ENCODE measurements at places on chromosomes 3 and 15.

DNA sequence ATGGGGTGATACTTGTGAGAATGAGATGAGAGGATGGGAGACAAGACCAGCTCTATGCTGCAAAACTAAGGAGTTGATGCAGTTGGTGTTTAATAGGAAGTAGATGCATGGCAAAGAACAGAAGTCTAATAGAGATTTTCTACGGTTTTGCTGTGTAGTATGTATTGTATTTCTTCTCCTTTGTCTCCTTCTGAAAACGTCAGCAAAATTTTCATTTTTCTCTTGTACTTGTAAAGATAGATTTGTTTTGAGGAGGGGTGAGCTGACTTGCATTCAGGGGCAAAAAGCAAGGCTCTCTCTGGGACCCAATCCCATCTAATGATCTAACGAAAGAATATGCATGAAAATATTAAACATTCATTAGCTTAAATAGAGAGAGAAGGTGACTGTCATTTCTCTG is 94.6 kb upstream of the NANOGP8 start:
- DNase-seq, result no peak

DNA sequence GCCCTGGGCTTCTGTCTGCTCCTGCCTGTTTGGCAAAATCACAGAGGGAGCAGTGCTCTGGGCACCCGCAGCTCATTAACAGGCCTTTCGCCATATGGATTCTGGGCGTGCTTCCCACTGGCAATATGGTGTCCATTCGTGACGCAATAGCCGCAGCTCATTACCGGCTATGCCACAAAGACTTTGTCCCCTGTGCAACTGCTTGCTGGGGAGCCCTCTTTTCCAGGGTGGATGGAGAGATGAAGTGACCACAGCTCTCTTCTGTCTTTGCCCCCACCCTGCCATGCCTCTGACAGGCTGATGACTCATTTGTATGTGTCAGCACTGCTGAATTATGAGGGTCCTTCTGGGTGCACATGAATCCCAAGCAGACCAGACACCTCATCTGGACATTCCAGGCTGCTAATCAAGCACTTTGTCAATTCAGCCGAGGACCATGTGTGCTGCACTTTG is 214.3 kb upstream of the FEZF2 start:
- no peak for DNase-seq

GRCh38 chr3:178536211-178537079 is at the start of gene KCNMB2:
KCNMB2 (plus strand) TSS chr3:178536436.
- peak; percentile 94 for DNase-seq

DNA sequence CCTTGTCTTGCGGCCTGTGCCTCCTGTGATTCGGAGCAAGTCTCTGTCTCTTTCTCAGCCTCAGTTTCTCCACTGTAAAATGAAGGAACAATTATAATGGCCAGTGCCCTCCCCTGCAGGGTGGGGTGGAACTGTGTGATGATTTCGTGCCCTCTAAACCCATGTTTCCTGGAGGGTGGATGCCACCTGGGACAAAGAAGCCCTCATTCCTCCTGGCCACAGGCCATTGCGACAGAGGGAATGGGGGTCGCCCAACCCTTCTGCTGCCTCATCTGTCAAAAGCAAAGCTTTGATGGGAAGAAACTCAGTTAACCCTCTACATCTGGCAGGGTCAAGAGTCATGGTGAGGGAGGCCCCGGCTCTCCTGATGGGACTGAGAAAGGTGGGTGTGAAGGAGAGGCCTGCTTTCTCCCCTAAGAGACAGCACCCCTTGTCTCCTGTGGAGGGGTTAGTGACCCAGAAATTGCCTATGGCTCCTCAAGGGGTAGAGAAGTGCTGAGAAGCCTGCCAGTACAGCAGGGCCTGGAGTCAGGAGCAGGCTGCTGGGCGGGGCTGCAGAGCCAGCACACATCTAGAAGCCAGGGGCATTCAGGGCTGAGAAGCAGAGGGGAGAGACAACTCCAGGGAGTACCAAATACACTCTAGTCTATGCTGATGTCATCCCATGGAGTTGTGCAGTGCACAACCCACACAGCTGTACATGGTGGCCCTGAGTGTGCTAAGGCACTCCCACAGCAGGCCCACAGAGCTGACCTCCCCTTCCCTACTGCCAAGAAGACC is 61.0 kb downstream of the PLXNA1 start:
- DNase-seq, result no peak

DNA sequence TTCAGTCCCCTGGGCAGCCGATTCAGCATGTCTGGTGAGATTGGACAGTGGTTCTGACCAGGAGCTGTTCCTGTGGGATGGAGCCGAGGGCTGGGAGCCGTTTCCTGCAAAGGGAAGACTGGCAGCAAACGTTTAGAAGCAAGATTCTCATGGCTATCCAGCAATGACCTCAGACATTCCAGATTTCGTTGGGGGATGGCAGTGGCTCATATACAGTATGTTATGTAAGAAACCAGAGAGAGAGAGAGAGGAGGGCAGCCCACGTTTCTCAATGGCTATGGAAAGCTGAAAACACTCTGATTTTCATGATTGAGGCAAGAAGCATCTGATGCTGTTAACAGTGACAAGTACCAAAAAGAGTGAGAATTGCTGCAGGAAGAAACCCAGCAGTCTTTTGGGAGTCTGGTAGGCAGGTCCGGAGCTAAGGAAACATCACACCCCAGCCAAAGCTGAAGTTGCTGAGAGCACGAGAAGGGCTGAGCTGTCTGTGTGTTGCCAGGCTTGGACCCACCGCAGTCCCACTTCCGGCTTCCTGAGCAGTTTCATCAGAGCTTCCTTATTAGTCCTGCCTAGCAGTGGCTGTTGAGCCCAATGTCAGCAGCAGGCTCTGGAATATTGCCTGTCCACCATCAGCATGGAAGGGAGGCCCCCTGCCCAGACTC is 25.6 kb upstream of the VPS8 start:
- peak; percentile 93 for DNase-seq

GRCh38 chr15:78629716-78630065 is 8.9 kb upstream of the CHRNA3 start:
- no peak for DNase-seq

DNA sequence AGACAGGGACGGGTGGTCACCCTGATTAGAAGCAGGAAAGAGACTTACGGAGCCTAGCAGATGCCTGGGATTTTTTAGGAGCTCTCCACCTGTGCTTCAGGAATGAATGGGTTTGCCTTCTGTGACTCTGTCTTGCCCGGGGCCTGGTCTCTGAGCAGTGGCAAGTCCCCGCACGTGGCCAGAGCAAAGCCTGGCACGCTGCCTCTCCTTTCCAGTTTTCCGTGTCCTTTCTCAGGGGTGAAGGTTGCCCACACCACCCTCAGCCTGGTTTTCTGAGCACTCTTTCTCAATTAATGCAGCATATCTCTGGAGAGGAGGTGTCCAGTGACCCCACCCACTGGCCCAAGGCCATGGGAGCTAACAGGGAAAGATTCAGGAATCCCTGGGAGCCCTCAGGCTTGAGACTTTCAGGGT is 14.5 kb upstream of the CHST14 start:
- DNase-seq, result no peak

- DNase-seq, result no peak
Observed at GRCh38 chr15:68792901-68793766, 27.6 kb downstream of the ANP32A start.

DNA sequence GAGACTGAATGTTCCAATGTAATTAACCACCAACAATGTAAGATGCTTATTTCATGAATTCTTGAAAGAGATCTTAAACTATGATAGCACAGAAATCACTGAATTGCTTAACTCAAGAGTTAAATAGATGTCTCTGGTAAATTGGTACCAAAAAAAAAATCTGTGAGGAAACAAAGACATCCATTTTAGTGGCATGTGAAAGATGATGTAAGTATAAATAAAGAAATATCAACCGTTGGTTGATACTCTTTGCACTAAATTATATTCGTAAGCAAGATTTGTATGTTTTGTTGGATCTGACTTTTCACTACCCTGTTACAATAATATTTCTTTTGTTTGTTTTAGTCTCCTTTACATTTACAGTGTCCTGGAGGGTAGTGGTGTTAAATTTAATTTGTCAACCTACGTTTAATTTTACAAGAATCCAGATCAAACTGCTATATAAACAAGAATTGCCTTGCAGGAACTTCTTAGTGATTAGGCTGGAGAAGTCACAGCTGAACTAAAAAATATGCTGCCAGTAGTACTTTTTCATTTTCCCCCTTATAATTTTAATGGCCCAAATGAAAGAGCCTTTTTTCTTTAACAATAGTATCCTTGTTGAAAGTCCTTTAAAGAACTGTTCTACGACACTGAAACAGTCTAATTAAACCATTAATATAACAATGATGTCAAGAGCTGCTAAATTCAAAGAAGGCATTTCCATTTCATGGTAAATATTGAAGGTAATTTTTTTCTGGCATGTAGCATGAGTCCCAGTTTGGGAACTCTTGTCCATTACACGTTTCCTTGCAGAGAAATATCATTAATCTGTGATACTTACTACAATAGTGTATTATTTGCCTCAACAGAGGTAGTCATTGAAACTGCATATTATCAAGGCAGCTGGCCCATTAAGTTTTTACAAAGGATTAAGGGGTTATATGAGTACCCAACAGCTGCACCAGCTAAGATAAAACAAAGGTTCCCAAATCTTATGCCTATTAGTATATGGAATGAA is 109.6 kb upstream of the PHLDB2 start:
- DNase-seq, result peak; percentile 70

DNA sequence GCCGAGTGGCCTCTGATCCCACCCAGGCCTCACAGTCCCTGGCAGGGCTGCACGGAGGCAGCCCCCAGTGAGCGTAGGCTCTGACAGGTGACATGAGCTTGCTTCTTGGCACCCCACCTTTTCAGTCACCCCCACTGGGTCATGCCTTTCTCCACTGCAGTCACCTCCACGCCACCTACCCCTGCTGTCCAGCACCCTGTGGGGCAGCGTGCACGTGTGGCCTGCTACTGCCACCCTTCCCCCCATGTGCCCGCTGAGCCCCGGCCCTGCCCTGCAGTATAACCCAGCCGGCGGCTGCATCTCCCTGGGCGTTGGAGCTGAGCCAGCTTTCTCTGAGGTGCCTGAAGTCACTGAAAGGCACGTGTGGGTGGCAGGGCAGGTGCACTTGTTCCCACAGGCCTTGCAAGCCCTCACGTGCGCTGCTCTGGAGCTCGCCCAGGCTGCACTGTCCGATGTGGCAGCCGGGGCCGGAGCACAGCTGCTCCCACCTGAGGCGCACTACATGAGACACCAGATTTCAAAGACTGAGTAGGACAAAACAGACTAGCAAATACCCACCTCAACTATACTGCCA is 65.6 kb downstream of the NIPA2 start:
- DNase-seq, result peak; percentile 9

DNA sequence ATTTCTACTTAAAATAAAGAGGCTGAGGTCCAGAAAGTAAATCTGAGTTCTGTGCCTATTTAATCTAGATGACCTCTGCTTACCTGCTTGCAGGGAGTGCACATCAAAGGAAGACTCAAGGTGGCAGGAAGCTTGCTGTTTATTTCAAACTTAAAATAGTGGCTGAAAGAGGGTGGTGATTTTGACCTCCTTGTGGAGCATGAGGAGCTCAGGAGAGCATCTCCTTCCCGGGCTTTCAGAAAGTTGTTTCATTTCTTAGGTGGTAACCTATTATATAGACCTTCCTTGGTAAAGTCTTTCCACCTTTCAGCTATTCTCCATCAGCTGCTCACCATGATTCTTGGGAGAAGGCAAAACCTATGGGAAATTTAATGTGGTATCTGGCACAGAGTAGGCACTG is 494 bp downstream of the GCSAM start:
- DNase-seq, result no peak

GRCh38 chr3:141020143-141020830 is 30.9 kb upstream of the SPSB4 start:
- no peak for DNase-seq

DNA sequence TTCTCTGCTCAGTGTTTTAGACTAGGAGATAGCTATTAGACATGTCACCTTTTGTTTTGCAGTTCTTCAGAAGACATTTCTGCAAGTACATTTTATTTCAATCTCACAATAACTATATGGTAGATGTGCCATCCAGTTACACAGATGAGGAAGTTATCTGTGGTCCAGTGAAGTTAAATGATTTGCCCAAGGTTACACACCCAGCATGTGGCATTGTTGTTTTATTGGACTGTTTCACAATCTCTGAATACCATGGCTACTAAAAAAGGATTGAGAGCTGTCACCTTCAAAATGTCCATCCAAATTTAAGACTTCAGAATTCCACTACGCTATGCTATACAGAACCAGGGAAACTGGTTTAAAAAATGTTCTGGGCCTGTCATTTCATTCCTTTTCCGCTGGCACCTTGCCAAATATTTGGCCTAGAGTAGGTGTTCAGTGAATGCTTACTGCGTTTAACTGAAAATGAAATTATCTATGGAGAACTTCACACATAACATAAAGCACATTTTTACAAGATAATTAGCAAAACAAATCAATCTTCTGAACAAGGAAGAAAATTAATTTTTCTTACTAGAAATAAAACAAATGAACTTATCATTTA is 20.2 kb downstream of the TM6SF1 start:
- DNase-seq, result no peak

- peak; percentile 63 for DNase-seq
Observed at GRCh38 chr3:141114816-141115460, 63.8 kb downstream of the SPSB4 start.

DNA sequence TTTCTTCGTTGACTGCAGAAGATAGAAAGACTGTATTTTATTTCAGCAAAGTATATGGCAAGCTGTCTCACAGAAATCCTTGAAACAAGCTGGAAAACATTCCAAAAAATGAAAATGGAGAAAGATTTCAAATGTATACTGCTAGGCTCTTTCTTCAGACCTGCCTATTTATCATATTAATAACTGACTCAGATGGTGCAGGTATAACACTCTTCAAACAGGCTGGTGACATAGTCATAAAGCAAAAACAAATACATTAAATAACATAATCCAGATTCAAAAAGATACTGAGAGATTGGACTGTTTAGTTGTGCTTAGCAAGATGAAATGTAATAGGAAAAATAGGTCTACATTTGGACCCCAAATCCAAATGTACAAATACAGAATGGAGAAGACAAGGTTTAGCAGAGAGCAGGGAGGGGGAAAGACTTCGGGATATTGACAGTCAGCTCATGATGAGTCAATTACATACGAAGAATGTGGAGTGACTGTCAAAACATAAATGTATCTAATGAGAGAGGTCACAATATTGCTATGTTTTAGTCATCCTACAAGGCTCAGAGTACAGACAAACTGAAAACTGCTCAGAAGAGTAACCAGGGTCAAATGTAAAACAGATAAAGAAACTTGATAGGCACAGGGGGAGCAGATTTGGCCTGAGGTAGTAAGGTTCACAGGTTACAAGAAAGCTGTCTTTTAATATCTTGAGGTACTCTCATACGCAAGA is 88.7 kb downstream of the DMXL2 start:
- no peak for DNase-seq

- DNase-seq, result peak; percentile 43
Observed at GRCh38 chr3:139519998-139520737, 19.4 kb downstream of the RBP1 start.
